Ovary (tissue), 10 donors: ENCODE measurements at places on chromosomes 16 and 17. TPM values are rescaled to one million over a fixed set of nuclear protein-coding genes. Genes with fewer than 3 reads are reported as not detected.

GRCh38 chr17:14156689-14157088 lies 80.0 kb downstream of the CDRT15 start:
- DNase-seq: no peak

DNA sequence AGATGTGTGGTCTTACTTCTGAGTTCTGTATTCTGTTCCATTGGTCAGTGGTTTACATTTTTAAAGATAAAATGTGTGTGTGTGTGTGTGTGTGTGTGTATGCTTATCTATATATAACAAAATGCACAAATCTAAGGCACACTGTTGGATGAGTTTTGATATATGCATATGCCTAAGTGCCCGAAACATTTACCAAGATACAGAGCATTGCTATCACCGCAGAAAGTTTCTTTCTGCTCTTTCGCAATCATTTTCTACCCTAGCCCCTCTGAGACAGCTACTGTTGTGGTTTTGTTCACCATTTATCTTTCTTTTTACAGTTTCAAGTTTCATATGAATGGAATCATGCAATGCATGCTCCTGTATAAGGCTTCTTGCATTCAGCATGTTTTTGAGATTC lies 97.0 kb downstream of the MRTFB start:
- no peak for DNase-seq

DNA sequence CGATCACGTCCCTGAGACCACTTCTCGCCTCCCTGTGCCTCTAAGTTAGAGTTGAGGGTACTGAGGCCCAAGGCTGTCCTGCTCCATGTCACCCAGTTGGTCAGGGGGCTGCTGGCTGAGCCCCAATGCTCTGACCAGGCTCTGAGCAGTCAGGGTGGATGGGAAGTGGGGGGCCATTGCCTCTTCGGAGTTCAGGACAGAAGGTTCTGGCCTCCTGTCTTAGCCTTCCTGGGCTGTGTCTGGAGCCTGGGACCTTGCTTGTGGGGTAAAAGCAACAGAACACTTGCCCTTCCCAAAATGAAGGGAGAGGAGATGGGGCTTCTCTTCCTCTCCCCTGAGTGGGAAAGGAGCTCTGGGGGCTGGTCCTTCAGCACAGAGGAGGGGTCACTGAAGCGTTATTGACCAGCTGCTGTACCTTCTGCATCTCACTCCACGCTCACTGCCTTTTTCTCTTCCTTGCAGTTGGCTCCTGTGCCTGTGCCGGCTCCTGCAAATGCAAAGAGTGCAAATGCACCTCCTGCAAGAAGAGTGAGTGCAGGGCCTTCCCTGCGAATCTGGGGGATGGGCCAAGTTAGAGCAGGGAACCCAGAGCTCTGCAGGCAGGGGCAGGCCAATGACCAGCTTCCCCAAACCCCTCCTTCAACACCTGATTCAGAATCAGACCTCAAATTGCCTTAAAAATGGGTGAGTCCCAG lies 580 bp downstream of the MT1X start:
- peak; percentile 17 for DNase-seq

DNA sequence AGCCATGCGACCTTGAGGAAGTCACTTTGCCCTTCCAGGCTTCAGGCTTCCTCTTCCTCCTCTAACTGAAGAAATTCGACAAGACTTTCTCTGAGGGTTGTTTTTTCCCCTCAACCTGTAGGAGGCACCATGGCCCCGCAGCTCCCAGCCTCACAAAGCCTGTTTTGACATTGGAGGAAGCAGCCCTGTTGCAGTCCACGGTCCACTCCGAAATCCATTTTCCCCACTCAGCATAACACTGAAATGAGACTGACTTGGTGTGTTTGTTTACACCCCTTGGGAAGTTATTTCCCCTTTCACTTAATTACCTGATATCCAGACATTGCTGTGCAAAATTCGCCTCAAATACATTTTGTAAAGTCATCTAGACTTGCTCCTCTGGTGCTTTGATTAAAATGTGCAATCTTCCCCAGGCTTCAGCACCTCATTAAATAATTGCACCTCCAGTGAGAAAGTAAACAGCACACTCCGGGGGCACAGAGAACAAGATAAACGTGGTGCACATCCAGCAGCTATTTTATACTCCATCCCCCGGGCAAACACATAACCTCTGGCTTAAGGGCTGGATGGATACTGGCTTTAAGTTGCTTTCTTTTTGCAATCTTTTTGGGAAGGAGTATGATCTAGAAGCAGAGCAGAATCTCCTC lies 41.4 kb upstream of the PIRT start:
- DNase-seq: no peak

Gene TMEM132E
- total RNA-seq: 0.30 TPM

Gene RAMP2
- 18.6 TPM for total RNA-seq
